ENCODE measurements at places on chromosomes 2 and 18.
A peak's percentile ranks its signal among the peaks of the same experiment; 100 is the strongest.

DNA sequence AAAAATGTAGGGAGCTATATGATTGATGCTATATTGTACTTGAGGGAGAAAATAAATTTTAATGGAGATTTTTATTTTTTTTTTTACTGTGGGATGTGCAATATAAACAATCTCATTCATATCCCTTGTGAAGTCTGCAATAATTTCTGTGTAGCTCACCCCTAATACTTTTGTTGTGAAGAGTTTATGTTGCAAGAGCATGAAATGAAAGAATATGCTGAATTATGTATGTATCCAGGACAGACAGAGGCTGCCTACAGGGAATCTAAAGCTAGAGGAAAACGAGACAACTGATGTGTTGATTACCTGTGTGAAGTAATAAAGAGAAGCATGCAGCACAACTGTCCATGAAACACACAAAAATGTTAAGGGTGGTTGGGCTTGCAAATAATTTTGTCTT is 643.3 kb downstream of the DCDC2C start:
- no peak for DNase-seq

DNA sequence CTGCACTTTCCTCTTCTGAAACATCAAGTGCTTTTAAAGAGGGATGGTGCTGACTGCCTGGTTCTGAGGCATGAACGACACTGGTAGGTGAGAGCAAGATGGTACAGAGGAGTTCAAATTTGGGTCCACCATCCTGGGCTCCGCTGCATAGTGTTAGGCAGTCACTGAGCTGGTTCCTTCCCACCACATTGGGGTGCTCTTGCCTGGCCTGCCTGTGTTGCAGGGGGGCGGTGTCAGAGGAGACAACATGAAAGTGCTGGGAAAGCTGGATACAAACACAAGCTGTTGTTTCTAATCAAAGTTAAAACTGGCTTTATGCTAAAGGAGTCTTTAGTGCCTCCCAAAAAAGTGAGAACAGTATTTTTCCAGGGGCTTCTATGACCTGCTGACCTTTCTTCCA is 258.1 kb downstream of the GBX2 start:
- DNase-seq: no peak

- peak; percentile 90 for DNase-seq
Measured at GRCh38 chr2:176553685-176554100, 284.5 kb downstream of the MTX2 start.

DNA sequence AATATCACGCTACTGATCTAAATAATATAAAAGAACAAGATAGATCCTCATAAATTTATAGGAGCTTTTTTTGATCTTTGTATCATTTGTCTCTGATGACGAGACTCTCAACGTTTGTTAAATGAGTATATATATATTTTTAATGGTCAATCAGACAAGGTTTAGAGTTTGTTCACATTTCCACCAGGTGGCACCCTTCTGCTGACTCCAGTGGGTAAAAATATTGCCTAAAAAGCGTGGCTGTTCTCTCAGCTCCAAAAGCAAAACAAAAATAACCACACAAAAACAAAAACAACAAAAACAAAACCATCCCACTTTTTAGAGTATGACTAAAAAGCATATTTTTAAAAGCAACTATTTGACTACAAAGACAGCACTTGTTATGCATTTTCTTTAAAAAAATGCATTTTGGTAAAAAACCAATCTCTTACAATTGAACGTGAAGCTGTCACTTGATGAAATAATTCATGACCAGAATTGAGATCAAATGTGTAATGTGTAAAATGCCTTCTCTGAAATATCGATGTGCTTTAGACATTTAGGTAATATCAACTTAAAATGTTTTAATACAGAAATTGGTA is 723.2 kb downstream of the DPP10 start:
- DNase-seq: no peak

- no peak for DNase-seq
Measured at GRCh38 chr2:226736382-226736781, 63.2 kb downstream of the IRS1 start.

DNA sequence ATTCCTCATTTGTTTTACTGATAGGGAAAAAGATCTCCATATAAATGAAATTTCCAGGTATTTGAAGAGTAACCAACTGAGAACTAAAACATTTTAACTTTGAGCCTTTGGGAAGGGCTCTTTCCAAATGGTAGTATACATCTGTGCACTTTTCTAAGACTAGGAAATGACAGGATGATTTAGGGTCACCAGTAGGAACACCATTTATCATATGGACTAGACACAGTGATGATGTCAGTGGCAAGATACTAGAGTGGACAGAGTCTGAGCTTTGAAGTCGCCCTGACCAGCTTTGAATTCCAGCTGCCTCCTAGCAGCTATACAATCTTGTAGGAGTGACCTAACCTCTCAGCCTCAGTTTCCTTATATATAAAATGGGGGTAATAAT is 56.4 kb downstream of the E2F6 start:
- no peak for DNase-seq

DNA sequence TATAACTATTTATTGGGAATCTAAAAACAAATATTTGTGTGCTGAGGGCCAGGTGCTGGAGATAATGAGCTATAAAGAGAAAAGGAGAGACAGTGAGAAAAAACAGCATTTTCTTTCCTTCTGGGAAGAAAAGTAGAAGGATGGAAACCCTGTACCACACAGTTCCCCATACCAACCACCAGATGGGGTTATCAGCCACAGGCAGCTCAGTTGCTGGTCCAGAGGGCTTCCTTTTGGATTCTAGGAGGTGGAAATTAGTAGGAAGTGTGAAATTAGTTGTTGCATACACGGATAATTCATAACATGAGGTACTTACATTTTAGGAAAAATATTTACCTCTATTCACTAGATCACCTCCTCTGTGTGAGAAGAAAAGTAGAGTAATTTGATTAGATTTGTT is 237.0 kb upstream of the FOSL2 start:
- no peak for DNase-seq
